ENCODE measurements at places on chromosomes 1 and 21. TPM values are rescaled to one million over a fixed set of nuclear protein-coding genes. Genes with fewer than 3 reads are reported as not detected.

The ATP1B1 gene
- total RNA-seq: 52.4 TPM

The COL16A1 gene
- total RNA-seq: 85.5 TPM

DNA sequence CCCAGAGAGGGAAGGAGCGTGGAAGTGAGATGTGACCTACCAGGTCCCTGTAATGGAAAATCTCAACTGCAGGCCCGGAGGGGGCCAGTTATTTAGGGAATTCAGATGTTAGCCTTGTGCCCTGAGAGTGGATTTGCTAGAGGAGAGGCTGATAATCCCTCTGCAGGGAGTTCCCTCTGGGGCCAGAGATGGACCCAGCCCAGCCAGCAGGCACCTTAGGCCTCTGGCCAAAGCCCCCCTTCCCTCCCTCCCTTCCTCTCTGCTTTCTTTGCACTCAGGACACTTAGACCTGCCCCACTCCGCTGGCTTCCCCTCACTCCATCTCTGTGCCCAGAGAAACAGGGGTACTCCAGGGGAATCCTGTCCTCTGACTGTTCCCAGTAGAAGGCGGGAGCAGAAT lies 1.5 kb upstream of the ATP1A2 start:
- DNase-seq: no peak

DNA sequence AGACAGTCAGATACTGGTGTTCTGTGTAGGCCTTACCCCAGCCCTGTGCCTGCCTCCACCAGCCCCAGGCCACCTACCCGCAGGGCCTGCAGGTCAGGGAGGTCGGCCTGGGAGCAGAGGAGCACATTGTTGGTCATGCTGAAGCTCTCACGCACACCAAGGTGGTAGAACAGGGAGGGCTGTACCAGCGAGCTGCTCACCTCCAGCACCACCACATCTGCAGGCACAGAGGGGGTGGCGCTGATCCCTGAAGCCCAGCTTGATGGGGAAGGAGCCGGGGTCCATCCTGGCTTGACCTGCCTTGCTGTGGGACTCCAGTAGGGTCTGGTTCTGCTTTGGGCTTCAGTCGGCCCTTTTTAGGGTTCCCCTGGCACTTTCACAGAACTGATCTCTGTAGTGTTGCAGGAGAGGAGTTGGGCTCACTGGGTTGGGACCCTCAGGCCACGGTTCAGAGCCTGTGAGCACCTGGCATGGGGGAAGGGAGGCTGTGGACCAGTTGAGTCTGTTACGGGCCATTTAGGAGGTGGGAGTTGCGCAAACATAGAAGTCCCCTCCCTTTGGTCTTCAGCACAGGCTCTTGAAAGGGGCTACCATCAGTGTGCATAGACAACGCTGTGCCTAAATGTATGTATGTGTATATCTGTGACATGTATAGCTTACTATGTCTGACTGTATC lies 1.9 kb downstream of the MAP3K6 start:
- no peak for DNase-seq

GRCh38 chr1:167648978-167649744 lies 19.1 kb downstream of the RCSD1 start:
- DNase-seq: peak; percentile 48

Data from lower leg skin (tissue), 4 donors.